ENCODE measurements at places on chromosomes 2 and 18. TPM values are rescaled to one million over a fixed set of nuclear protein-coding genes. Genes with fewer than 3 reads are reported as not detected.

Gene CYTIP
- 16.8 TPM for total RNA-seq

Gene BIRC6
- 213 TPM for total RNA-seq

Gene CHRNA1
- total RNA-seq: 5.7 TPM

Gene UGT1A9
- total RNA-seq: 1.4 TPM

Gene DSC3
- total RNA-seq: 1.6 TPM

Gene NAT8
- total RNA-seq: 12.0 TPM
